Bone marrow (tissue), 2 donors: ENCODE measurements at places on chromosomes 5 and 9.

- no peak for DNase-seq
Observed at GRCh38 chr5:118723021-118723338, 265.4 kb downstream of the DTWD2 start.

GRCh38 chr5:146947181-146947941 is 68.8 kb upstream of the PPP2R2B start:
- DNase-seq = no peak

GRCh38 chr5:15266229-15266628 is 233.8 kb upstream of the FBXL7 start:
- DNase-seq = no peak

DNA sequence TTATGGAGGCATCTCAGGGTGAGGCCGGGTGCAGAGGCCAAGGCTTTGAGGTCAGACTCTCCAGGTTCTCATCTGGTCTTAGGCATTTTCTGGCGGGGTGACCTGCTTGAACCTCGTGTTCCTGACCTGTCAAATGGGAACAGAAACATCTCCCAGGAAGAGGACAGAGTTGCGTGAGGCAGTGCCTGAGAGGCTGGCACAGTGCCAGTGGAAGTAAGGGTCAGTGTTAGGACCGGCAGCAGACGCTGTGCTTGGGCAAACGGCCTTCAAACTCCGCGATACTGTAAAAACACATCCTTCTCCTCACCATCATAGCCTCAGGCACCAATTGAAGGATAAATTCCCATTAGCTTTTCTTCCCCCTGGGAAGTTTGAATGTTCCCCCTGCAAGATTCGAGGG is 55.6 kb upstream of the FCN2 start:
- no peak for DNase-seq

DNA sequence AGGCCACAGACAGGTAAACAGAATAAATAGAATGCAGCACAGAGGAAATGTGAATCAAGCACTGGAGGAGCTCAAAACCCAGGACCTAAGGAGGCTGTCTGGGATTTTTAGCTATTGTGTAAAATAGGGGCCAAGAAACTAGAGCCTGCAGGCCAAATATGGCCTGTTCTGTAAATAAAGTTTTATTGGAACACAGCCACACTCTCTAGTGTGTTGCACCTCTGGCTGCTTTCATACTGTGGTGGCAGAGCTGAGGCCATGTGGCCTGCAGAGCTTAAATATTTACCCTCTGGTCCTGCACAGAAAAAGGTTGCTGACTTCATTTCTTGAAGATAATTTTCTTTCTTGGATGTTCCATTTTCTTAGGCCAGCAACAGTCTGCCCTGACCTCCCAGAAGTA is 136.4 kb downstream of the WDR41 start:
- no peak for DNase-seq

- no peak for DNase-seq
Observed at GRCh38 chr9:134320126-134320867, 6.0 kb upstream of the RXRA start.

DNA sequence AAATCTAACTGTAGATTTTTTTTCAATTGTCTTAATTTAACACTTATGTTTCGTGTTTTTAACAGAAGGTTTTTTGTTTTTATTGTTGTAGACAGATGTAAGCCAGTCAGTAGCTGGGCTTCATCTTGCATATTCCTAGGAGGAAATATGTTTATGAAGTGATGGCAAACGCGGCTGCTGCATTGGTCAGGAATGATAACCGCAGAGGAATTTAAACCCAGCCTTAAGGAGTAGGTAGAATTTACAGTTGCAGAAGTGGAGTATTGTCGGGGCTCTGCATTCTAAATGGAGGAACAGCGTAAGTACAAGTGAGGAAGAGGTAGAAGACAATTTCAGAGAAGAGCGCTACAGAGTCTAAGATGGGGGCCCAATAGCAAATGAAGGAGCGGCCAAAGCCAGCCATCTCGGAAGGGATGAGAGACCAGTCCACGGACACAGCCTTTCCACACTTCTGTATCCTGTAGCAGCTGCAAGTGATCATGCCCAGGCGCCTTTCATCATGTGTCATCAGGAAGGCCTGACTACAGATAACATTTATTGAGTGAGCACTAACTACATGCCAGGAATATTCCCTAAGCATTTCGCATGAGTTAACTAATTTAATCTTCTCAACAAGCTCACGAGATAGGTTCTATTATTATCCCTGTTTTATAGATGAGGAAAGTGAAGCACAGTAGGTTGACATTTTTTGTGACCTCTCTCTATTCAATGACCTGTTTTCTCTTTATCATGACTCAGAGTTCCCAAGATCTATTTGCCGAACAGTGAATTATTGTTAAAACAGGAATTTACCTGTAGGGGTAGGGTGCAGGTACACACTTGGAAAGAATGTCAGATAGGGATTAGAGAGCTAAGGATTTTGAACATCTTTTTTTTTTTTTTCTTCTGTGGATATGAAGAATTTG is 38.1 kb downstream of the CMYA5 start:
- DNase-seq = no peak

- no peak for DNase-seq
Observed at GRCh38 chr9:100724886-100725285, 147.0 kb downstream of the CAVIN4 start.
